ENCODE measurements at places on chromosomes 5 and 9. TPM values are rescaled to one million over a fixed set of nuclear protein-coding genes. Genes with fewer than 3 reads are reported as not detected.

The IFNA13 gene
- not detected for total RNA-seq

The PARP8 gene
- 78.5 TPM for total RNA-seq

The AJM1 gene
- total RNA-seq = 5.3 TPM

The ADRB2 gene
- total RNA-seq = 2.2 TPM
